ENCODE measurements at places on chromosomes 16 and 17.
A peak's percentile ranks its signal among the peaks of the same experiment; 100 is the strongest.

DNA sequence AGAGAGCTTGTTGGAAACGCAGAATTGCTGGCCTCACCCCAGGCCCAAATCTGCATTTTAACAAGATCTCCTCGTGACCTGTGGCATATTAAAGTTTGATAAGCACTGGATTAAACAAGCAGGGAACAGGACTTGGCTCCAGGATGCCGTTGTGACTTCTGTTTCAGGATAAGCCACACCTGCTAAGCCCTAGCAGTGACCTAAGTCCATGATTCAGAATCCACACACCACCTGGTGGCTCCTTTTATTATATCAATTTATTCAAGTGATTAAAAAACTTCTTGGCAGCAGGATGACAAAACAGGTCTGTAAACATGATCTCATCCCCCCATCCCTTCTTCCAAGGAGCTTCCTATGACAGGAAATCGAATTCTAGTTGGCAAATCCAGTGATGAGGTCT is 9.1 kb downstream of the NAGPA start:
- no peak for DNase-seq

- no peak for DNase-seq
Observed at GRCh38 chr17:39604911-39605491, 2.7 kb downstream of the NEUROD2 start.

DNA sequence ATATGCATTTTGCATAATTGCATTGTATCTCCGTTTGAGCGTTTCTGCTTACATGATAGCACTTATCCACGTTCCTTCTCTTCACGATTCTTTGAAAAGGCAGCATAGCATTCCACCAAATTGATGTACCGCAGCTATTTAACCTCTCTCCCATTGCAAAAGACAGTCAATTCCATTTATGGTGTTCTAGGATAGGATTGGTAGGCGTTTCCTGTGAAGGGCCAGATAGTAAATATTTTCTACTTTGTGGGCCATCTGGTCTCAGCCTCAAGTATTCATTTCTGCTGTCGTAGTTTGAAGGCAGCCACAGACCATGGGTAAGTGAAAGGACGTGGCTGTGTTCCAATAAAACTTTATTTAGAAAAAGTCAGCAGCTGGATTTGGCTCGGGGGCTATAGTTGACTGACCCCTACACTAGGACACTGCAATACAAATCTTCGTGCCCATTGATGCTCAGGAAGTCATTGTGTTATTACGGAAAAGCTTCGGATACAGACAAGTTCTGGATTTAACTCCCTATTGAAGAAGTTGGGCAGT is 10.1 kb downstream of the SNX29 start:
- peak; percentile 81 for DNase-seq

GRCh38 chr16:50534091-50534490 is 14.1 kb upstream of the NKD1 start:
- DNase-seq, result no peak

DNA sequence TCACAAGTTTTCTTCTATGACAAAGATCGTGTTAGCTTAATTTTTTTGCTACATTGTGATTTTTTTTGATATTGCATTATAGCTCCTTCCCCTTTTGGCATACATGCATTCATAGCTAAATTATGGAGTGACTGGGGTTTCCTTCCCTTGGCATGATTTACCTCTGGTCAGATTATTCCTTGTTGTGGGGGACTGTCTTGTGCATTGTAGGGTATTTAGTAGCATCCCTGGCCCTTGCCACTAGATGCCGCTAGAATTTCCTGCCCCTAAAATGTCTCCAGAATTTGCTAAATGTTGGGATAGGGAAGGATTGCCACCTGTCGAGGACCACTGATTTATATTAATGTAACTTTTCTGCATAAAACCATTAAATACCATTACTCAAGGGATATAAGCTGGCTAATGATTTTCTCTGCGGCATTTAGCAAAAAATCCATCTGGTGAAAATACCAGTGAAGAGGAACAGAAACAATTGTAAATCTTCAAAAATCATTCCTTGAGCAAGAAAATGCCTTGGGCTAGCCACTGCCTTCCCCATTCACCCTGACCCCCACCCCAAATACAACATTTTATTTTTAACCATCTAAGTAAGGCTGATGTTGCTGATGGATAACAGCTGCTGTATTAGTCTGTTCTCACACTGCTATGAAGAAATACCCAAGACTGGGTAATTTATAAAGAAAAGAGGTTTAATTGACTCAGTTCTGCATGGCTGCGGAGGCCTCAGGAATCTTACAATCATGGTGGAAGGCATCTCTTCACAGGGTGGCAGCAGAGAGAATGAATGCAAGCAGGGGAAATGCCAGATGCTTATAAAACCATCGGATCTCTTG is 195.2 kb downstream of the MAP2K6 start:
- peak; percentile 54 for DNase-seq

GRCh38 chr16:57100445-57100844 is 8.1 kb downstream of the CPNE2 start:
- no peak for DNase-seq

All from mesenchymal stem cell (in vitro differentiated cells and primary cell).